ENCODE measurements at places on chromosomes 6 and 20. TPM values are rescaled to one million over a fixed set of nuclear protein-coding genes. Genes with fewer than 3 reads are reported as not detected.

GRCh38 chr6:1610497-1611321 lies 994 bp downstream of the FOXC1 start:
- peak overlapping the region; percentile 53 for H3K27ac ChIP-seq
- H3K4me3 ChIP-seq: peak overlapping the region; percentile 84
- peak; percentile 42 for DNase-seq
- no peaks in the 10 kb centered on the region for H3K4me1 ChIP-seq

The TREML1 gene
- total RNA-seq: 0.10 TPM

DNA sequence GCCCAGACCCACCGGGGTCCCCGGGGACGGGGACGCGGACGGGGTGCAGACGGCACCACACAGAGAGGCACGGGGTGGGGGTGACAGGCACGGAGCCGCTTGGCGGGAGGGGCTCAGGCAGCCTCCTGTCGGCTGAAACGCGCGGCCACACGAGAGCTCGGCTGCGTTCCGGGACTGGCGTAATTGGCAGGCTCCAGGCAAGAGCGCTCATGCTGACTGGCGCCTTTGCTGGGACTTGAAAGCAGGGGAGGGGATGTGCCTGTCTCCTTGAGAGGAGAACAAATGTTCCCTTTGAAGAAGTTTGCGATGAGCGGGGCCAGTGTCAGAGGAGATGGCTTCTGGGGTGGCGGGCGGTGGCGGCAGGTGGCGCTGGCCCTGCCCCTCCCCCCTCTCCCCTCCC lies 25.8 kb downstream of the BHLHE23 start:
- no peak overlapping the region for H3K27ac ChIP-seq
- peaks cover 54% of the 10 kb centered on the region for H3K27me3 ChIP-seq
- peaks cover 49% of the 10 kb centered on the region for H3K4me1 ChIP-seq
- H3K36me3 ChIP-seq: no peaks in the 10 kb centered on the region
- no peak overlapping the region for H3K4me3 ChIP-seq

The MYCT1 gene
- total RNA-seq: not detected

DNA sequence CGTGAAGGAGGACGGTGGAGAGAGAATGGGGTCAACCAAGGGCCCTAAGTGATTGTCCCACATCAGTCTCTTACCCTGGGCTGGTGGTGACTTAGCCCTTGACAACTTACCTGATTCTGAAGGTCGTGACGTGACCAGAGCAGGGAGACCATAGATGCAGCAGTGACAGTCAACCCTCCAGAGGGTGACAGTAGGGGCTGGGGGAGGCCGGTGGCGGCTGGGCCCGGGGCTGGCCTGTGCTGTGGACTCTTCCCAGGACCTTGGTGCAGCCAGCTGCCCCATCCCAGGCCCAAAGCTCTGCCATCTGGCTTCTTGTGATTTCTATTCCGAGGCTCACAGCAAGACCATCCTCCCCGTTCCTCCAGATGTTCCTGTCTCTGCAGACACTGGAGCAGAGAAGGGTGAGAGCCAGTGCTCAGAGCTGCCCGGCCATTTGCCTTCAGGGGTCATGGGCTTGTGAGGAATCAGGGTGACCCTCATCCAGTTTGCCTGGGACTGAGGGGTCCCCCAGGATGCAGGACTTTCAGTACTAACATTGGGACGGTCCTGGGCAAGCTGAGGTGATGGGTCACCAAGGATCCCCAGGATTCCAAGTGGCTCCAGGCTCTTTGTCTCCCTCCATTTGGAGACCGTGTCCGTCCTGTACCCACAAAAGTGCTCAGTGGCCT lies 36.0 kb downstream of the SUMO4 start:
- no peak overlapping the region for H3K27ac ChIP-seq
- H3K4me3 ChIP-seq: no peak overlapping the region
- H3K36me3 ChIP-seq: no peaks in the 10 kb centered on the region
- no peak for DNase-seq
- no peaks in the 10 kb centered on the region for H3K27me3 ChIP-seq
- 0 out of 2 replicates have a peak, but pooled peaks cover 3% of the 10 kb centered on the region for H3K4me1 ChIP-seq

DNA sequence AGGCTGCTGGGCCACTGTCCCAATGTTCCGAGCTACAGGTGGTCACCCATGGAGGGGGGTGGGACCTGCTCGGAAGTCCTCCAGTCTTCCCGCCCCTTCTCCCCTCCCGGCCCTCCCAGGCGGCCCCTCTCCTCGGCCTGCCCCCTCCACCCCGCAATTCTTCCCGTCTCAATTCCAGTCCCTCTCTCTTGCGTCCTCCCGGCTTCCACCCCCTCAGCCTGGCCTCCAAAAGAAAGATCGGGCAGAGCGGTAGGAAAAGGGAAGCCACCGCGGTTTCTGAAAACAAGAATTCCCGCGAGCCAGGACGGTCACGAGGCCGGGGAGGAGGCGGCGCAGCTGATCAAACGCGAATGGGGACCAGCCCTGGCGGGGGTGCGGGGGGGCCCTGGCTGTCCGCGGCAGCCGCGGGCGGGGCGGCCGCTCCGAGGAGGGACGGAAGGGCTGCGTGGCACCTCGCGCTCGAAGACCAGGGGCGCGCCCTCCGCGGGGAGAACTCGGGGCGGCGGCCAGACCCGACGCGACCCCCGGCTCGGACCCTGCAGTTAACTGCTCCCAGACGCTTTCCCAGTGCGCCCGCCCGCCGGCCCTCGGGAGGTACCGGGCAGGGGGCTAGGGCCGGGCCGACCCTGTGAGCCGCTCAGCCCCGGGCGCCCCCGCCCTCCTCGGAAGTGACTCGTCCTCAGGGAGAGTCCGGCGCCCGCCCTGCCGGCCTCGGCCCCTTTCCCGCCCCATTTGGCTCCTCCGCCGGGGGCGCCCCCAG lies 1.0 kb downstream of the PXDC1 start:
- H3K4me3 ChIP-seq: peak overlapping the region; percentile 71
- DNase-seq: peak; percentile 49
- H3K27ac ChIP-seq: peak overlapping the region; percentile 38
